ENCODE measurements at places on chromosomes 1 and 21. TPM values are rescaled to one million over a fixed set of nuclear protein-coding genes. Genes with fewer than 3 reads are reported as not detected.

Gene CTPS1
- total RNA-seq = 65.8 TPM

Gene HYI
- 24.2 TPM for total RNA-seq

Gene FOXD2
- 0.05 TPM for total RNA-seq

Gene VSIG8
- total RNA-seq = not detected

Gene OR2T11
- not detected for total RNA-seq

Gene C1orf116
- total RNA-seq = 2.4 TPM

Gene RAB25
- 82.5 TPM for total RNA-seq

Gene KRTAP19-3
- not detected for total RNA-seq

Gene STX12
- total RNA-seq = 10.1 TPM

Gene ZCCHC17
- 40.6 TPM for total RNA-seq

Gene LRRC3
- total RNA-seq = 4.7 TPM

Gene HIVEP3
- total RNA-seq = 0.57 TPM

GRCh38 chr1:5850503-5850902 lies 141.7 kb downstream of the NPHP4 start:
- no peaks in the 10 kb centered on the region for H3K36me3 ChIP-seq
- no peaks in the 10 kb centered on the region for H3K4me1 ChIP-seq
- no peak overlapping the region for H3K4me3 ChIP-seq
- no peak for DNase-seq
- H3K27ac ChIP-seq = no peak overlapping the region

- H3K27me3 ChIP-seq = no peaks in the 10 kb centered on the region
- H3K36me3 ChIP-seq = peaks cover 13% of the 10 kb centered on the region
Measured at GRCh38 chr1:221331273-221332183, 410.4 kb downstream of the DUSP10 start.

DNA sequence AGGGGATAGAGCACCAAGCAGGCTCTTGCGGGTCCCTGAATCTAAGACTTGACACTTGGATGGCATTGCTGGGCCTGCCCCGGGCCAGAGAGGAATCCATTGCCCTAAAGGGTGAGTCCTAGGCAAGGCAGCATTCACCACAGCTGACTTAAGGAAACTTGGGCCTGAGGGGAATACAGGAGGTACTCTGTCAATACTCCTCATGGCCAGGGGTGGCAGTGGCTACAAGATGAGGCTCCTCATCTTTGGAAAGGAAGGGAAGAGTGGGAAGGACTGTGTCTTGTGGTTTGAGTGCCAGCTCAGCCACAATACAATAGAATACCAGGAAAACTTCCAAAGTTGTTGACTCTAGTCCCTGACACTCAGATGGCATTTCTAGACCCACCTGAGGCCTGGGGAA lies 5.1 kb downstream of the KRTAP22-1 start:
- H3K27ac ChIP-seq = no peak overlapping the region
- no peak overlapping the region for H3K4me3 ChIP-seq
- no peaks in the 10 kb centered on the region for H3K4me1 ChIP-seq
- no peaks in the 10 kb centered on the region for H3K27me3 ChIP-seq
- DNase-seq = peak; percentile 42
- H3K36me3 ChIP-seq = no peaks in the 10 kb centered on the region

DNA sequence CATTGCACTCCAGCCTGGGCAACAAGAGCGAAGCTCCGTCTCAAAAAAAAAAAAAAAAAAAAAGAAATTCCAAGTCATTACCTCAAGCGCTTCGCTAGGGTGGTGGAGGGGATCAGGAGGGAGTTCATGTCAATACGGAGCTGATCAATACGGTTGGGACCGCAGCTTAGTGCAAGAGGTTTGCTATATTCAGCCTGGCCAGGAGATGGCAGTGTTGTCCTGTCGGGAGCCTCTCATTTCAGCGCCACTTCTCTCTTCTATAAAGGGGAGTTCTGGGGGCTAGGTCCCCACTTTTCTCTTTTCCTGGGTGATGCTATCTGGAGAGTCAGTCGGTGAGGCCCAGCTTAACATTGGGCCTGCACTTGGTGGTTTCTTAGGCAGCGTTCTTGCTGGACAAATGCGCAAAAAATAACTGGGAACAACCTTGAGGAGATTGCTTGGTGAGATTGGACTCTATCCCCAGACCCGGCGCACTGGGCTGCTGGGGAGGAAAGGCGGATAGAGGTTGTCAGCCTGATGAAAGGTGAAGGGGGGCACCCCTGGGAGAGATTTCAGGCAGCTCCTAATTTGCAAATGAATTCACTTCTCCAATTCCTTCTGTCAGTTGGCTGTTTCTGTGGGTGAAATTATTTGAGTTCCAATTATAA lies 40.4 kb downstream of the KIAA0040 start:
- peak; percentile 85 for DNase-seq
- no peaks in the 10 kb centered on the region for H3K36me3 ChIP-seq
- peaks cover 31% of the 10 kb centered on the region for H3K4me1 ChIP-seq
- peak overlapping the region; percentile 60 for H3K4me3 ChIP-seq

DNA sequence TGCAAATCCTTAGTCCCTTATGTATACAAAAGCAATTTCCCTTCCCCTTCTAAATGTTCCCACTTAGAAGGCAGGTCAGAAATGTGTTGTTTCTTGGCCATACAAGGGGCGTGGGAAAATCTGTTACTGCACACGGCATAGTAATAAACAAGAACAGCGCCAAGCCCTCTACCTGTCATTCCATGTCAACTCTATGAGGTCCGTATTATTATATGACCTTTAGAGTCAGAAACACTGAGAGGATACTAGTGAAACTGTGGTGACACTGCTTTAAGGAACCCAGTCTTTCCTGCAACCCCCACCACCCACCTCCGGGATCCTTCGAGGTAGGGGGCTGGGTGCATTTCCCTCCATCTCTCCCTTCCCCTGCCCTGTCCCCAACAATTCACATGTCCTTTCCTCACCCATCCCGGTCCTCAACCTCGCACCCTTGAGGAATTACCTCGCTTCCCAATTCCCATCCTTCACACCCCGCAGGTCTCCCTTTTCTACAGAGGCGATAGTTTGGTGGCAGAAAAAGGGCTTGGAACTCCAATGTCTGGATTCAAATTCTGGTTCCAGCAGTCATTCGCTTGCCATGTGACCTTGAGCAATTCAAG lies 647 bp downstream of the SDHB start:
- H3K27me3 ChIP-seq = no peaks in the 10 kb centered on the region
- peaks cover 7% of the 10 kb centered on the region for H3K36me3 ChIP-seq
- peak overlapping the region; percentile 99 for H3K4me3 ChIP-seq
- H3K27ac ChIP-seq = peak overlapping the region; percentile 95

- peaks cover 45% of the 10 kb centered on the region for H3K4me1 ChIP-seq
- no peaks in the 10 kb centered on the region for H3K36me3 ChIP-seq
- DNase-seq = no peak
- no peaks in the 10 kb centered on the region for H3K27me3 ChIP-seq
- no peak overlapping the region for H3K4me3 ChIP-seq
Measured at GRCh38 chr1:36849956-36850355, 184.4 kb downstream of the GRIK3 start.

DNA sequence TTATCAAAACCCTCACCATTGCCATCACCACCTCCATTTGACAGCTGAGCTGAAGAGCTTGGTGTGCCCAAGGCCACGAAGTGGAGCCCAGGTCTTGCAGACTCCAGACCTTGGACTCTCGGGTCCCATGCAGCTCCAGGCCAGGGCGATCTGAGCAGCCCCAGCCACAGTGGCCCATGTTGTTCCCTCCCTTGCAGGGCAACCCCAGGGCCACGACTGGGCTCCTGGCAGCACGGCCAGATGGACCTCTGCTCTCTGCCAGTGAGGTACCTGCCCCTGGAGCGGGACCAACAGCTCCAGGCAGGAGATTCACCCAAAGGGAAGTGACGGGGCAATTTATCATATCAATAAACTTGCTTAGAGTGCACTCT lies 182.7 kb upstream of the VAMP3 start:
- no peaks in the 10 kb centered on the region for H3K36me3 ChIP-seq
- H3K27ac ChIP-seq = no peak overlapping the region
- H3K4me3 ChIP-seq = no peak overlapping the region
- no peaks in the 10 kb centered on the region for H3K27me3 ChIP-seq
- 0 out of 2 replicates have a peak, but pooled peaks cover 7% of the 10 kb centered on the region for H3K4me1 ChIP-seq

DNA sequence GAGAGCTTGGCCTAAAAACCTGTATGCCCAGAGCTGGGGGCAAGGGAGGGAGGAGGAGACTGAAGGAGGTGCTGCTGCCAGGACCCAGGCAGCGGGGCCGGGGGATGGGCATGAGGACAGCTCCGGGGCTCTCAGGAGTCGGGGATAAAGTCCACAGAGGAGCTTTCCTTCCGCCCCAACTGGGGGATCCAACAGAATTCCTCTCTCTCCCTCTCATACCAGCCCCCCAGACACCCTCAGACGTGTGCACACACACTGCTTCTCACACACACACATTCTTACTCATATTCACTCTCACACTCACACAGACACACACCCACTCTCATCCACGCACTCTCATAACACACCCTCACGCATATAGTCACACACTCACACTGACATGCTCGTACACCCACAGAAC lies 39.1 kb downstream of the SYF2 start:
- H3K27me3 ChIP-seq = no peaks in the 10 kb centered on the region
- DNase-seq = peak; percentile 26
- H3K4me1 ChIP-seq = peaks cover 4% of the 10 kb centered on the region
- H3K36me3 ChIP-seq = no peaks in the 10 kb centered on the region
- H3K4me3 ChIP-seq = no peak overlapping the region

DNA sequence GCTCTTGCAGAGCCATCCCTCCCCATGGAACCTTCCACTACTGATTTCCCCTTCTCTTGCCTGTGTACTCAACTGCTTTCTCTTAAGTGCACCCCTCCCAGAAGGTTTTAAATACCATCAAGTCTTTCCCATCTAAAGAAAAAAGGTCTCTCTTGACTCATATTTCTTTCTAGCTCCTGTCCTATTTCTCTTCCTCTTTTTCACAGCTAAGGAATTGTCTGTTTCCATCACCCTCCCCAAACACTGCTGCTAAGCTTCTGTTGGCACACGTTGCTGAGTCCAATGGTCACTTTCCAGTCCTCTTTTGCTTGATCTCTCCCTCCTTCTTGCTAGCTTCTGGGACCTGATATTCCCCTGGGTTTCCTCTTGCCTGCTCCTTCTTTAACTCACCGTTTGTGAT lies 13.3 kb upstream of the GNL2 start:
- no peak overlapping the region for H3K4me3 ChIP-seq
- H3K27ac ChIP-seq = no peak overlapping the region
- H3K36me3 ChIP-seq = no peaks in the 10 kb centered on the region
- DNase-seq = no peak

GRCh38 chr1:204842369-204842768 lies 28.3 kb upstream of the NFASC start:
- H3K36me3 ChIP-seq = no peaks in the 10 kb centered on the region
- H3K27me3 ChIP-seq = no peaks in the 10 kb centered on the region
- no peak overlapping the region for H3K27ac ChIP-seq
- H3K4me1 ChIP-seq = peaks cover 15% of the 10 kb centered on the region
- H3K4me3 ChIP-seq = no peak overlapping the region
- DNase-seq = no peak

- H3K4me3 ChIP-seq = no peak overlapping the region
- H3K4me1 ChIP-seq = peaks cover 8% of the 10 kb centered on the region
Measured at GRCh38 chr1:186899577-186899976, 70.8 kb downstream of the PLA2G4A start.

GRCh38 chr1:12097321-12097720 lies 34.2 kb downstream of the TNFRSF8 start:
- no peak overlapping the region for H3K4me3 ChIP-seq
- peaks cover 9% of the 10 kb centered on the region for H3K36me3 ChIP-seq
- DNase-seq = no peak
- H3K27me3 ChIP-seq = no peaks in the 10 kb centered on the region

- no peaks in the 10 kb centered on the region for H3K36me3 ChIP-seq
- no peak for DNase-seq
- H3K4me1 ChIP-seq = peaks cover 4% of the 10 kb centered on the region
- no peaks in the 10 kb centered on the region for H3K27me3 ChIP-seq
- H3K4me3 ChIP-seq = no peak overlapping the region
Measured at GRCh38 chr1:56179543-56179942, 399.8 kb downstream of the PLPP3 start.

- H3K36me3 ChIP-seq = no peaks in the 10 kb centered on the region
- peak overlapping the region; percentile 83 for H3K27ac ChIP-seq
- H3K4me1 ChIP-seq = peaks cover 73% of the 10 kb centered on the region
- H3K27me3 ChIP-seq = peaks cover 27% of the 10 kb centered on the region
Measured at GRCh38 chr1:38727684-38728584, 131.6 kb downstream of the RRAGC start.

DNA sequence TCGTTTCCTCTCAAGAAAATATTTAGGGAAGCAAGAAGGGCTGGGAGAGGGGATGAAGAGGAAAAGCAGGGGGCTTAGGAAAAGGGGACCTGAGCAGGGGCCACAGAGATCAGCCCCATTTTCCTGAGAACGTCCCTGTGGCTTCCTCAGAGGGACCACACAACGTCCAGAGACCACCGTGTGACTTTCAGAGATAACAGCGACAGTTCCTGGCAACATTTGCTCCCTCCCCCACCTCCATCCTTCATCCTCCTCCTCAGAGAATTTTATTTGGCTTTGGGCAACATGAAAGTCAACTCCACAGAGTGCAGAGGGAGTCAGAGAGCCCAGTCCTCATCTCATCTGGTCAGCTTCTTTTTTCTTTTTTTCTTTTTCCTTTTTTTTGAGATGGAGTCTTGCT lies 50.9 kb downstream of the RUNX1 start:
- 0 out of 2 replicates have a peak, but pooled peaks cover 7% of the 10 kb centered on the region for H3K4me1 ChIP-seq
- no peak for DNase-seq
- H3K27ac ChIP-seq = no peak overlapping the region

GRCh38 chr1:153577624-153578051 lies 12.0 kb upstream of the S100A2 start:
- H3K4me1 ChIP-seq = peaks cover 16% of the 10 kb centered on the region
- H3K4me3 ChIP-seq = no peak overlapping the region
- peaks cover 3% of the 10 kb centered on the region for H3K36me3 ChIP-seq
- no peak overlapping the region for H3K27ac ChIP-seq
- H3K27me3 ChIP-seq = 0 out of 2 replicates have a peak, but pooled peaks cover 2% of the 10 kb centered on the region

DNA sequence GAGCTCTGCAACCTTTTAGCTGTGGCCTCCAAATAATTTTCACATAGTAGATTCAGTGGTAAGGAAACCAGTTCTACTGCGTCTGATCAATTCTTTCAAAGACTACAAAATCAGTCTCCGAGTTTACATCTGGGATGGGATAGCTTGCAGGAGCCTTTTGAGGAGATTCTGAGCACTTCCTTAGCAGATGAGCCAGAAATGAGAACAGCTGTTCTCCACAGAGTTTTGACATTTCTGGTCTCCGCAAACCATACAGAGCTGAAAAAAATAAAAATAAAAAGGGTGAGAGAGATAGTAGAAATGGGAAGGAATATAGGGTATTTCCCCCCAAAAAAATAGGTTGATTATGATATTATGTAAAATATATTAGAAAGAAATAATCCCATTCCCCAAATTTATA lies 119.3 kb downstream of the LYPLAL1 start:
- peaks cover 8% of the 10 kb centered on the region for H3K4me1 ChIP-seq
- no peaks in the 10 kb centered on the region for H3K36me3 ChIP-seq
- DNase-seq = no peak
- no peak overlapping the region for H3K27ac ChIP-seq
- no peak overlapping the region for H3K4me3 ChIP-seq

DNA sequence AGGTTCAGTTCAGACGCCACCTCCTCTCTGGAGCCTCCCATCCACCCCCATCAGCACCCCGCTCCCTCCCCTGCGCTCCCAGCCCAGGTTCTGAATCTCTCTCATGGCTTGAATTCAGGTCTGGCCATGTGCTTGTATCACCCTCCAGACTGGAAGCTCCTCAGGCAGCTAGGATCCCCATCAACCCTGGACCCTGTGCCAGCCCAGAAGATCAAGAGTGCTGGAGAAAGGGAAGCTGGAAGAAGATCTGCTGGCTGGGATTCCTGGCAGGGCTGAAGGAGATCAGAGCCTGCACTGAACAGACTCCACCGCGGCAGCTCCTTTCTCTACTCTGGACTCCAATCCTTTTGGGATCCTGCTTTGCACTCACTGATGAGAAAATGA lies 11.7 kb upstream of the TINAGL1 start:
- DNase-seq = no peak
- H3K4me3 ChIP-seq = no peak overlapping the region
- H3K27ac ChIP-seq = no peak overlapping the region
- no peaks in the 10 kb centered on the region for H3K36me3 ChIP-seq
- H3K27me3 ChIP-seq = no peaks in the 10 kb centered on the region
- peaks cover 19% of the 10 kb centered on the region for H3K4me1 ChIP-seq

Data from WTC11 (cell line).